ENCODE measurements at places on chromosomes 2 and 18. TPM values are rescaled to one million over a fixed set of nuclear protein-coding genes. Genes with fewer than 3 reads are reported as not detected.

DNA sequence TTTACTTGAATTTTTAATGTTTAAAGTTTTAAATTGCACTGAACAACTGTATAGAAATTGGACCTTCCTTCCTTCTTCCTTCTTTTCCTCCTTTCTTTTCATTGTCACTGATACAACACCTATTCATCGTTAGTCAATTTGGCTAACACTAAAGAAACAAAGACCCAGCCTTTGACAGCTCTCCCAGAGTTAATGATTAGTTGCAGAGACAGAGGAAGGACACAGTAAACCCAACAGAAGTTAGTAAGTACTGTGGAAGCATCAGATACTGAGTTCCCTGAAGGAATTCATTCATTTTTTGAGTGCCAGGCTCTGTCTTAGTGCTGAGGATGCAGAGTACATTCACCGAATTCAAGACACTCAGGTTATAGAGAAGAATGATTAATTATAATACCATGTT is 77.9 kb upstream of the RAB27B start:
- no peak for DNase-seq

DNA sequence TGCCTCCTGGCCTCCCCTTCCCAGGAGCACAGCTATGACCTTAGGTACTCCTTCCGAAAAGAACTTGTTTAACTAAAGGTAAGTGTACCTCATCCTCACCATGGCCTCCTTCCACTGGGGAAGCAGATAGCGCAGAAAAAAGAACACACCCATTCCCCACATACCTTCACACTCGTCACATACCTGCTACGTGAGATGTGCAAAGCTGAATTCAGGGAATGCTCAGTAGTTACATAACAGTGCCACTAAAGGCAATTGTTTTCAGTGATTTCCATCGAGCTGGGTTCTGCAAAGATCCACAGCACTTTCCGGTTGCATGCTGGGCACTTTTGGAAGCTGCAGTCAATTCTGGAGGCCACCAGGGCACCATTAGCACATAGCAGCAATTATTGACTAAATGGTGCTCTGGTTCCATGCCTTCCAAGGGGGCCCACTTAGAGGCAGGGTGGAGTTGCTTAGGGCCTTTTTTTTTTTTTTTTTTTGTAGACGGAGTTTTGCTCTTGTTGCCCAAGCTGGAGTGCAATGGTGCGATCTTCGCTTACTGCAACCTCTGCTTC is 41.0 kb downstream of the PAX8 start:
- no peak for DNase-seq

DNA sequence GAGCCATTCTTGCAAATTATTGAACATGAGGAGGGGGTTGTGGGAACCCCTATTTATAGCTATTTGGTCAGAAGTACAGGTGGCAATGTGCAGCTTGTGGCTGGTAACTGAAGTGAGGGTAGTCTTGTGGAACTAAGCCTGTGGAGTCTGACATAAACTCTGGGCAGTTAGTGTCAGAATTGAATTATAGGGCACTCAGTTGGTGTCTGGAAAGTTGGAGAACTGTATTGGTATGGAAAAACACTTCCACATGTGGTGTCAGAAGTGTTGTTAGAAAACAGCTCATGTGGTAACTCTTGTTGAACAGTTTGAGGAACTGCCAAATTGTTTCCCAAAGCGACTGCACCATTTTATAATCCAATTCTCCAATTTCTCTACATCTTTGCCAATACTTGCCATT is 7.5 kb downstream of the RALBP1 start:
- DNase-seq: no peak

DNA sequence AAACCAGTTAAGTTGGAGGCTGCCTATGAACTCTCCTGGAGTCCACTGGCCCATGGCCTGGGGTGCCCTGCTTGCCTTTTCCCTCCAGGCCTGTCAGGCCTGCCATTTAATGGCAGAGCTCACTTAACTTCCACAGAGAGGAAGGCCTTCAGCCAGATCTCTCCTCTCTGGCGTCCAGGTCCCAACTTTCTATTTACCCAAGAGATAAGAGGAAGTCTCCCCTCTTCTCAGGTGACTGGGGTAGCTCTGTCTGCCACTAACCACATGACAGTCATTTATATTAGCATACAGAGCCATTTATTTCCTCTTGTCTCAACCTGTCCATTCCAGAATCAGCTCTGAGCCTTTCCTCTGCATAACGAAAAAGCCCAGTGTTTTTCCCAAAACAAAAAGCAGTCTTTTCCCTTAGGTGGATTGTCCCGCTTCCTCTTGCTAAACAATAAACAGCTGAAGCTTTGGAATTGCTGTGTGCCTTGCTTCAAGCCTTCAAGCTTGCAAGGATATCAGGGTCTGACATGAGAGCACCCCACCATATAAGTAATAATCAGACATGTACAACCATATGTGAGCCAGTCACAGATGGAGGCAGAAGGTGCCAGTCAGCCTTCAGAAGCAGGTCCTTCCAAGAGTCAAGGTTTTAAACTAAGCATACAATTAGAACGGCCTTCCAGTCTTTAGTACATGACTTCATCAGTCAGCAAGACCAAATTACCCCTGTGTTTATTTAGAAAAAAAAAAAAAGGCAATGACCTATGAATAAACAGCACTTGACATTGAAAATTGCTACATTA is 71.2 kb upstream of the STPG4 start:
- DNase-seq: no peak

GRCh38 chr2:46737577-46737976 is 178.0 kb downstream of the MCFD2 start:
- DNase-seq: no peak

DNA sequence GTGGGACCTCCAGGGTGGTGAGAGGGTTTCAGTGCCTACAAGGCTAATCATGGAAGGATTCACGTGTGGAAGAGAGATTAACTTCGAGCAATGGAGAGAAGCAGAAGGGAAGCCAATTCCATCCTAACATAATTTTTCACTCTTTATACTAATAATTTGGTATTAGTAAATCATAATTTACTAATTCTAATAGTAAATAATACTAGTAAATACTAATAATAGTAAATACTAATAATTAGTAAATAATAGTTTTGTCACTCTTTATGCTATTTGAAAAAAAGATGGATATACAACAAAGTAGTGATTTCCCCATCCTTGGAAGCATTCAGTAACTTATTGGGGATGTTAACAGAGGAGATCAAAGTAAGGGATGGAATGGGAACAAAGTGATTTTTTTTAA is 6.4 kb upstream of the SAG start:
- DNase-seq: no peak

Gene NEU4
- not detected for total RNA-seq

GRCh38 chr2:64865073-64865830 is 123.9 kb upstream of the SLC1A4 start:
- DNase-seq: peak; percentile 56

- no peak for DNase-seq
Measured at GRCh38 chr18:51666763-51667191, 469.3 kb upstream of the MEX3C start.

DNA sequence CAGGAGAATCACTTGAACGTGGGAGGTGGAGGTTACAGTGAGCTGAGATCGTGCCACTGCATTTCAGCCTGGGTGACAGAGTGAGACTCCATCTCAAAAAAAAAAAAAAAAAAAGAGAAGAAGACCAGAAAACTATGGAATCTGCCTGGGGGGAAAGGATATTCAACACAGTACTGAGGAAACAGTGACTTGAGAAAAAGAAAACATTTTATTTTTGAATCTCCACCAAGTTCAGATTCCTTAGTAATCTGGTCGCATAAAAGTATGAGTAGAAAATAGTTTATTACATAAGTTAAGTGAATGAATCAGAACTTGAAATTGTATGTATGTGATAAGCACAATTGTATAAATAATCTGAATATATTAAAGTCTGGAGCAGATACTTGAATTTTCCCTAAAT is 13.0 kb upstream of the HAT1 start:
- DNase-seq: no peak

Gene ARHGAP28
- total RNA-seq: not detected

Gene ALPI
- not detected for total RNA-seq

Gene BOLL
- total RNA-seq: not detected

Gene ZSWIM2
- not detected for total RNA-seq

DNA sequence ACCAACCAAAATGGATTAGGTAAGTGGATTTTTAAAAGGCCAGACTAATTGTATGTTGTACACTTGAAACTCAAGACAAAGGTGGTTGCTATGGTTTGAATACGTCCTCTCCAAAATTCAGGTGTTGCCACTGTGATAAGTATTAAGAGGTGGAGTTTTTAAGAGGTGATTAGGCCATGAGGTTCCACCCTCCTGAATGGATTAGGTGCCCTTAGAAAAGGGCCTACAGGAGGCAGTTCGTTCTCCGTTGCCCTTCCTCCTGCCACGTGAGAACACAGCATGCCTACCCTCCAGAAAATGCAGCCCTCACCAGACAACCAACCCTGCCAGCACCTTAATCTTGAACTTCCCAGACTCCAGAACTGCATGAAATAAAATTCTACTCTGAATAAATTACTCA is 51.2 kb downstream of the CHMP3 start:
- no peak for DNase-seq

- no peak for DNase-seq
Measured at GRCh38 chr2:205245001-205245400, 437.3 kb upstream of the NRP2 start.

DNA sequence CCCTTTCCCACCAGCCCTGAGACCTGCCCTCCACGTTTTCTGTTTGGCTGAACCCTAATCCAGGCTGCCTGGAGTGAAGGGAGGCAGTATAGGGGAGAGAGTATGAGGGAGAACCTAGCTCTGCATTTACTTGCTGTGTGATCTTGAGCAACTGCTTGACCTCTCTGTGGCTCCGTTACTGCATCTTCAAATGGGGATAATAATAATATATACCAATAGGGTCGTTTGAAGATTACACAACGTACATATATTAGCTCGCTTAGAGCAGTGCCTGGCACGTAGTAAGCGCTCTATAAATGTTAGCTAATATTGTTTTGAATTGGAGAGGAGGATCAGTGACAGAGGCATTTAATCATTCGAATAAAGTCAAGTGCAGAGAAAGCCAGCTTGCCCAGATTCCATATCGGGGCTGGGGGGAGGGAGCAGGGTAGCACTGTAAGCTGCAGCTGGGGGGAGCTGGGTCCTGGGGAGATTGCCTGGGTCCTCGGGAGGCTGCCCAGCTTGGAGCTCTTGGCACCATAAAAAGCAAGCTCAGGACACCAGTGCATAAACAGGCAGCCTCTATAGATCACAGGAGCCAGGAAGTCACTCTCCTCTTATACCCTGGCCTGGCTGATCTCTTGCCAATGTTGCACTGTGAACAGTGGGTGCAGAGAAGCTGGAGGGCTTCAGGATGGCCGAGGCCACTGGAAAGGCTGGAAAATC is 19.1 kb downstream of the KCNK3 start:
- DNase-seq: no peak

DNA sequence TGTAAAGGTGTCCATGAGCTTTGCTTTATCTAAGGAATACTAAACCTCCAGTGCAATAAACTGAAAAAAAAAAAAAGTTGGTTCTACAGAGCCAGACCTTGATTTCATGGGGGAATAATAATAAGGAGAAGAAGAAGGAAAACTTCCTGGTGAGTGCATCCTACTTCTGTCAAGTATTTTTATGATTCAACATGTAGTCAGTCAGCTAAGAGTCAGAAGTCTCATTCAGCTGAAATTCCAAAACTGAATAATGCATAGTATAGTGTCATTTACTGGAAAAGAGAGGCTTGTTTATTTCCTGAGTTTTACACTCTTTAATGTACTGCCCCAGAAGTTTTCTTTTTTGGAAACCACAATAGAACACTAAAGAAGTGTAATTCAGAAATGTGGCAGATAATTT is 77.8 kb upstream of the TACR1 start:
- no peak for DNase-seq

DNA sequence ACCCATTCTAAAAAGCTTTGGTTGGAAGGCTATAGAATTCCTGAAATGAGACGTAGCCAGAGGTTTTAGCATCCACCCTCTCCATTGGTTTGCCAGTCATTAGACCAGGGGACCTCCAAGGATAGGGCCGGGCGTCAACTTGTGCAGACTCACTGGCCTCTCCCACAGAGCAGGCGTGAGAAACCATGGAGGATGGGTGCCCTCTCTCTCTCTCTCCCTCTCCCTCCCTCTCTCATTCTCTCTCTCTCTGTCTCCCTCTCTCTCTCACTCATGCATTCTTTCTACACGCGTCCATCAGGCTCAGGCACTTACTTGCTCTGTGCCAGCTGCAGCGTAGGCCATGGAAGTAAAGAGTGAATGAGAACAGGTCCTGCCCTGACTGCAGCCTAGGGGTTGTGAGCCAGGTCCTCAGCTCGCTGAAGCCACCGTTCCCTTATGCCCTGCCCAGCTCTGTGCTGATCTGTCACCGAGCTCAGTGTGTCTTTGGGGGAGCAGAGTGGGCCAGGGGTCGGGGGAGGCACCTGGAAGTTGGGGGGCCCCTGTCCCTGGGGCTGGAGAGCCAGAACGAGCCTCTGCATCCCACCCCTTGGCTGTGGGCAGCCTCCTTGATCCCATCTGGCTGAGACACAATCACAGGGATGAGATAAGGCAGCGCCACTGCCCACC is 304.4 kb upstream of the HS6ST1 start:
- no peak for DNase-seq

Gene LINC00305
- not detected for total RNA-seq

- no peak for DNase-seq
Measured at GRCh38 chr2:13009027-13009642, 292.4 kb downstream of the TRIB2 start.

DNA sequence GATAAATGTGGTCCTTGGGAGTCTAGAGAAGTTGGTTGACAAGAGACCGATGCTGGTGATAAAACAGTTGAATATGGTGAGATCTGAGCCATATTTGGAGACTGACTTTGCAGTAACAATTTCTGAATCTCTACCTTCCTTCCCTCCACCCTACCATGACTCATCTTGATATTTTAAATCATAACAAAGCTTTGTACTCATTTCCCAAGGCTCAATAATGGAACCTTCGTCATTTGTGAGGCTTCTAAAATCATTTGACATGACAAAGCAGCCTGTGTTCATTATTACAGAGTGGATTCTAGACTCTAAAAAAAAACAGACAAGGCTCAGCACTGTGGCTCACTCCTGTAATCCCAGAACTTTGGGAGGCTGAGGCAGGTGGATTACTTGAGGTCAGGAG is 38.5 kb upstream of the PDCL3 start:
- DNase-seq: no peak

DNA sequence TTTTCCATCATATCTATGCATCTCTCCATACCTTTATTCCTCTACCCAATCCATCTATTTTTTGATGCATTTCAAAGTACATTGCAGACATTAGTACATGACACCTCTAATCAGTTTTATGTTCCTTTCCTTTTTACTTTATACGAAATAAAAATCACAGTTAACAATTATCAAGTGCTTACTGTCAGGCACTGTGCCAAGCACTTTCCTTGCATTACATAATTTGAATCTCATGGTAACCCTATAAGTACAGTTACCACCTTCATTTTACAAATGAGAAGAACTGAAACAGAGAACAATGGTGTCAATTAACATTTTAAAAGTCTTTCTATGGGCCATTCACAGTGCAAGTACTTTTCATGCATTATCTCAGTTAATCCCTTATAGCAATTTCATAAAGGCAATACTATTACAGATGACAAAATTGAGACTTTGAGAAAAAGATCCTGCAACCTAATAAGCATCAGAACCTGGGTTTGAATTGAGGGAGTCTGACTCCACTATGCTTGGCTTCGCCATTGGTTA is 544.4 kb upstream of the TNP1 start:
- DNase-seq: no peak

Gene ANKRD30B
- total RNA-seq: not detected
